ENCODE measurements at places on chromosomes 2 and 18.

GRCh38 chr18:40987581-40987980 lies 967.5 kb upstream of the PIK3C3 start:
- no peaks in the 10 kb centered on the region for H3K36me3 ChIP-seq
- H3K27ac ChIP-seq = no peak overlapping the region
- H3K4me1 ChIP-seq = no peaks in the 10 kb centered on the region
- no peaks in the 10 kb centered on the region for H3K27me3 ChIP-seq
- no peak overlapping the region for H3K4me3 ChIP-seq

DNA sequence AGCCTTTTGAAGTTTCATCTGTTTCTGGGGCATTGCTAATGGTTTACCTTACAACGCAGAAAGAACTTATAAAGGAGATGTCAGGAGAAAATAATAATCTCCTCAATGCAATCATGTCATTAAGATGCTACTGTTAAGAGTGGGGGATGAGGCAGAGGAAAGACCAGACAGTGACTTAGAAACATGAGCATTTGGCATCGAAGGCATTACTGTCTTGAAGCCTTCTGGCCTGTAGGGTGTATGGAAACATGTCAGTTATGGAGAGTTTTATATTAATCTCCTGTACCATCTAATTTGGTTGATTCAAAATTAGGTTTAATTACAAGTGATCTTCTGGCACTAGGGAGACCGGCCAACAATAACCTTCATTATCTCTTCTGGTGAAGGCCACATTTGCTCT lies 32.5 kb downstream of the CDC42EP3 start:
- H3K4me1 ChIP-seq = peaks cover 51% of the 10 kb centered on the region
- peaks cover 42% of the 10 kb centered on the region for H3K36me3 ChIP-seq
- DNase-seq = no peak
- no peak overlapping the region for H3K27ac ChIP-seq

GRCh38 chr2:174824068-174824467 lies 59.8 kb upstream of the CHRNA1 start:
- H3K36me3 ChIP-seq = no peaks in the 10 kb centered on the region
- H3K4me1 ChIP-seq = no peaks in the 10 kb centered on the region

DNA sequence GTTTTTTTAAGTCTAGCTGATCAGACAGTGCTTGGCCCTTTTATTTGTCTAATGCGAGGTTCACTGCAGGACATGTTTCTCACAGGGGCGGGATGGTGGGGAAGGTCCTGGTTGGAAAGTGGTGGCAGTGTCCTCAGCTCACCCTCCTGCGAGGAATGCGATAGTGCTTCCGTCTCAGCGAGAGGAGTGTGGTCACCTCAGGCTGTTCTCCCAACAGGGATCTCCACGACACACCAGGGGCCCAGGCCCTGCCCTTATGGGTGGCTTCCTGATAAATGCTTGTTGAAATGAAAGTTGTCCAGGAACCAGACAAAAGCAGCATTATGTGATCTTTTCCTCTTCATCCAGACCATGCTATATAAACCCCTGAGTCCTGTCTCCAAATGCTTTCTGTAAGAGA lies 70.1 kb downstream of the BOLA3 start:
- H3K27ac ChIP-seq = no peak overlapping the region
- H3K36me3 ChIP-seq = peaks cover 20% of the 10 kb centered on the region
- DNase-seq = no peak
- H3K4me1 ChIP-seq = peaks cover under 1% of the 10 kb centered on the region
- no peak overlapping the region for H3K4me3 ChIP-seq

DNA sequence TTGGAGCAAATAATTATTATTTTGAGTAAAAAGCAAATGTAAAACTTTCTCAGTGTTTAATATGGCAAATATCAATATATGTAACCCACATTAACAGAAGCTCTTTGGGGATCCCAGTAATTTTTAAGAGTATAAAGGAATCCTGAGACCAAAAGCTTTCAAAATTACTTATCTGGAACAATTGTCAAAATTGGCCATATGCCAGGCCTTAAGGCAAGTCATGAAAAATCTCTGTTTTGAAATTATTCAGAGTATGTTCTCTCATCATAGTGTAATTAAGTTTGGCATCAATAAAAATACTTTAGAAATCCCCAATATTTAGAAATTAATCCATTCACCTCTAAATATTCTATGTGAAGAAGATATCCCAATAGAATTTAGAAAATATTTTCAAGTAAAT lies 225.3 kb upstream of the ARL4C start:
- H3K36me3 ChIP-seq = no peaks in the 10 kb centered on the region
- H3K27me3 ChIP-seq = peaks cover 16% of the 10 kb centered on the region
- no peak overlapping the region for H3K27ac ChIP-seq
- H3K4me3 ChIP-seq = no peak overlapping the region
- no peak for DNase-seq
